ENCODE measurements at places on chromosomes 1 and 21.

DNA sequence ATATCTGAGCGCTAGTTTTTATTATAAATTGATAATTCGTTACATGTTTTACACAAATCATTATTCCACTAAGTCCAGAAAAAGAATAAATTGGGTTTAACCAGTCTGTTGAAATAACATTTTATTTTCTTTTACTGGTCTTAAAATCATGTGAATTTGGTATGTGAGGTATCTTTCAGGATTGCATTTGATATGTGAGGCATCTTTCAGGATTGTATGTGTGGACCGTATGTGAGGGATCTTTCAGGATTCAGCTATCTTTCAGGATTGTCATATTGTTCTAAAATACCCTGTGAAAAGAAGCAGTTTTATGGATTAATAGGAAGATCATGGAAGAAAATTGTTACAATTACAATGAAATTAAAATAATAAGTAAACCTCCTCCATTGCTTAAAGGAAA is 42.9 kb downstream of the USP25 start:
- no peak for DNase-seq

DNA sequence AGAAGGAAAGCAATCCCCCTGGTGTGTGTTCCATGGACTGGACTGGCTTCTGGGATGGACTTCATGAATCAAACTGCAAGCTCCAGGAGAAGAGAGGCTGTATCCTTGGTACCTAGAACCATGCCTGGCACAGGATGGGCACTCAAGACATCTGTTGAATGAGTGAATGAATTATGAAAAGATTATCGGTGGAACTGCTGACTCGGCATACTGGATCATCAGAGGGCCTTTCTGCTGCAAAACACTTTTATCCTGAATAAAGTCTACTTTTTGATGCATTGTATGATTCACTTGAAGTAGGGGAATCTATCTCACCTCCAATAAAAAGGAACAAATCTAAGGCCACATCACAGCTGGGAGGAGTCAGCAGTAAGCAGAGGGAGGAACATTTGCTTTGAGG is 42.9 kb downstream of the DDX20 start:
- DNase-seq = no peak

DNA sequence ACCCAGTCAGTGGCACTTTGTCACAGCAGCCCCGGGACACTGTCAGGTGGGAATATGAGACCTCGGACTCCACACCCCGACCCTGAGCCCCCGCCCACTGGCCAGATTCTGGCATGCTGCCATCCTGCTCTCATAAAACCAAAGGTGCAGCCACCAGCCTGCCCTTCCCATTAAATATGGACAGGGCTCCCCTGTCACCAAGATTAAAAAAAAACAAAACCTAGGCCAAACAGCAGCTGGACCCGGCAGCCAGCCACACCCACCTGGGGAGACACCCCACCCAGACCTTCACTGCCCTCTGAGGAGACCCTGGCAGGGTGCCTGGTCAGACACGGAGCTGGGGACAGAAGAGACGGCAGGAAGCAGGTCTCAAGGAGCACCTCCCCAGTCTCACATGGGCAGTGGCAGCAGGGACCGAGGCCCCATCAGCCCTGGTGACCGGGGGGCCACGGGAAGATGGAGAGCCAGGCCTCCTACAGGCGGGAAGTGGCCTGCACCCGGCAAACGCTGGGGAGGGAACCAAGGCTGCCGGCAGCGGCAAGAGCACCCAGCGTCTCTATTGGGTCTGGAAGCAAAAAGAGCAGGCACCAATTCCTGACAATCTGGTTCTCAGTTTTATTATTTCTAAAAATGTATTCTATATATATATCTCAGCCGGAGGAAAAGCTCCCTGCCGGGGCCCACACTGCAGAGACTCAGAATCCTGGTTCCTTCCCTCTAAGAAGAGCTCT is 61.9 kb downstream of the ACOT7 start:
- DNase-seq = no peak

DNA sequence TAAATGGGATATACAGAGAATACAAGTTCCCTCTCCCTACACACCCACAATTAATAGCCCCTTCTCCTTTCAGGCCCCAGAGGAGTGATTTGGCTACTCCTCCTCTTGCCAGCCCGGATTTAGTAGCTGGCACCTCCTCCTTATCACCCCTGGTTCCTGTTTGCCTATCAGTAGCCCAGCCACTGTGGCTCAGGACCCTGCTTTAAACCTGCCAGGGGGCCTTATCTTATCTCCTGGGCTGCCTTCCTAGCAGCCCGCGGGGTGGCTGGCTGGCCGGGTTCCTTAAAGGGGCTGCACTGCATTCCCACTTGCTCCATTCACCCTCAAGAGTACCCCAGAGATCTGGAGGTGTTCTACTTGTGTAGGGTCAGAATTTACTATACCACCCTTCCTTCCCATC is 70.4 kb downstream of the PLEKHA6 start:
- no peak for DNase-seq

- DNase-seq = no peak
Observed at GRCh38 chr1:168605443-168605842, 29.0 kb downstream of the XCL1 start.

- no peak for DNase-seq
Observed at GRCh38 chr1:197343663-197344273, 75.7 kb downstream of the CRB1 start.

DNA sequence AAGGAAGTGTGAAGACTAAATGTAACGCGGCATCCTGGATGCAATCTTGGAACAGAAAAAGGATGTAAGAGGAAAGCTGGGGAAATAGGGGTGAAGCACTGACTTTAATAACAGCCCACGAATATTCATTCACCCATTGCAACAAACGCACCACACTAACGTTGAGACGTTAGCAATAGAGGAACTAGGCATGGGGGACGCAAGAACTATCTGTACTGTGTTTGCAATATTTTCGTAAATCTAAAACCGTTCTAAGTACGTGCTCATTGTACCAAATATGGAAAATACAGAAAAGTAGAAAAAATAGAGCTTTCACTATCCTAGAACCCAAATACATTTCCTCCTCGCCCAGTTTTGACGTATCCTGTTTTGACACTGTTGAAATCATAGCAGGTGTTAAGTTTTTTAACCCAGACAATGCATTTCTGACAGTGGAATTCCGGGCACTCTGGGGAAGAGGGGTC is 3.9 kb downstream of the LAPTM5 start:
- no peak for DNase-seq

GRCh38 chr21:37686991-37687810 is 229.1 kb downstream of the KCNJ6 start:
- no peak for DNase-seq

- no peak for DNase-seq
Observed at GRCh38 chr1:24935615-24936484, 5.8 kb upstream of the RUNX3 start.

DNA sequence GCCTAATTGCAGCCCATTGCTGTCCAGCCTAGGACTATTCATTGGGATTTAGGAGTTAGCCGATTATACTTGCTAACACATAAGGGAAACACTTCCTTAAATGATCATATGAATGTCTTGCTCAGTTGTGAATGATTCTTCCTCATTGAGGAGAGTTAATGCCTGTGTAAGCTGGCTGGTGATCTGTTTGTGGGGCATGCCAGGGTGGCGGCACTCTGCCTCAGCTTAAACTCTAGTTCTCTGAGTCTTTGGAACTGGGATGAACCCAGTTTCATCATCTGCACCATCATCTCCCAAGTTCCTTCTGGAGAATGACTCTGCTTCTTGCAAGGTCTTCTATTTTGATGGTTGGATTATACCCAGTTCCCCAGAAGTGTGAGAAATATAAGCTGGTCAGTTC is 23.9 kb upstream of the SLAMF6 start:
- DNase-seq = no peak

GRCh38 chr1:204462229-204462561 is 32.4 kb downstream of the PIK3C2B start:
- DNase-seq = no peak

DNA sequence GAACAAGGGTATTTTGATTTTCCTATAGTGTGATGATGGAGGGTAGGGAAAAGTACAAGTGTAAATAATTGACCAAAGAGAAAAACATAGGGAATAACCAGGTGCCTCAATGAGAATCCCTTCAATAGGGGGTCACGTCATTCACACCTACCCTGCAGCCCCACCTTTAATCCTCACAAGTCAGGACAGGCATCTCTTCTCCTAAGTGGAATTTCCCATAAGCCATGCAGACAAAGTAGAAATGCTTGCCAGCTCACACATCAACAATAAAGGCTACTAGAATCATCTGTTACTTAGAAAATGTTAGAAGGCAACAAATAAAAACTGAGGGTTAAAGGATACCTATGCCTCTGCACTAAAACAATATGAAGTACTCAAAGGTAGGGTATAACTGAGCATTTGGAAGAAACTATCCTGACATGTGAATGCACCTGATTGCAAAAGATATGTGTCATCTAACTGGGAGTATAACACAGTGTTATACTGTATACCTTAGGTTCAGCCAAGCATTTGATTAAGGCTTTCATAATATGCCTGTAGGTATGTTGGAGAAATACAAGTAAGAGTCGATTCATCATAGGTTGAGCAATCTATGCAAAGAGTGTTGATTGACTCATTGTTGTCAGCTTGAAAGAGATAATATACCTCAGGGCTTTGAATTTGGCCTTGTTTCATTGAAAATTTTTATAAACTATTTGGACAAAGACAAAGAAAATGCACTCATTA is 32.4 kb upstream of the ATP1A1 start:
- peak; percentile 53 for DNase-seq

GRCh38 chr21:46023555-46023954 is 42.0 kb downstream of the COL6A1 start:
- no peak for DNase-seq

DNA sequence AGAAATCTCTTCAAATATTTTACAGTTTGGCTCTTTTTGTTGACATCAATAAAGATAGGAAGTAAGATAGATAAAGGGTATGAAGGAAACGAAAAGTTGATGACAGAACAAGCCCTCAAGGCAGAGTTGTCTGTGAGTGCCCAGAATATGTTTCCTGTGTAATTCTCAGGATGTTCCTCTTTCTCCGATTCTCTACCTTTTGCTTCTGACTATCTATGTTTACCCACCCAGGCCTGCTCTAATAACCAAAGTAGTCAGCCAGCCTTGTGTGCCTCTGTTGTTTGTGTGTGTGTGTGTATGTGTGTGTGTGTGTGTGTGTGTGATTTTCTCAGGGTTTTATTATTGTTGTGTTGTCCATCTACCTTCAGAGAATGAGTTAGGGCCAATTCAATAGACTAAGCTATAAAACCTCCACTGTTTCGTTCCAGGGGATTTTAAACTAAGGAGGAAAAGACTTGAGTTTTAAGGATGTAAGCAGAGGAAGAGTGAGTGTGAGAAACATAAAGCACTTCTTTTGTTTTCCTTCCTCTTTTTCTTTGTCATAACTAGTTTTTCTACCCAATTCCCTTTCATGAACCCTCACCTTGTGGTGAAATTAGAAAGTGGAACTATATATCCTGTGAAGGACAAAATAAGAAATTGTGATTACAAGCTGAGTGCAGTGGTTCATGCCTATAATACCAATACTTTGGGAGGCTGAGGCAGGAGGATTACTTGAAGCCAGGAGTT is 627.4 kb upstream of the NR5A2 start:
- DNase-seq = no peak

DNA sequence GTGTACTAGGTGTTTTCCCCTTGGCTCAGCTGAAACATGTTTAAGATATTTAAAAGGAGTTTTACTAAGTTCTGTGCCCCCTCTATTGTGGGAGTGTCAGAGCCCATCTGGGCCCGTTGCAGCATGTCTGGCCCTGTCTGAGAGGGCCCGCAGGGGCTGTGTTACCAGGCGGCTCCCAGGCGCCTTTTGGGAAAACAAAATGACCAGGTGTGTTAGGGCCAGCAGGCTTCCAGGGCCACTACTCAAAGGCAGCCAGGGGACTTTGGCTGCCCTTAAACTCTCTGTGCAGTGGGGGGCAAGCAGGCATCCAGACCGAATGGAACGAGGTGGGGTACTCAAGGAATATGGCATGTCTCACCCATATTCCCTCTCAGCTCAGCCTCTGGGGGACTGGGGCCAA is 111.7 kb downstream of the KCNN3 start:
- DNase-seq = no peak

GRCh38 chr1:236869911-236870310 is 74.8 kb downstream of the MTR start:
- no peak for DNase-seq

DNA sequence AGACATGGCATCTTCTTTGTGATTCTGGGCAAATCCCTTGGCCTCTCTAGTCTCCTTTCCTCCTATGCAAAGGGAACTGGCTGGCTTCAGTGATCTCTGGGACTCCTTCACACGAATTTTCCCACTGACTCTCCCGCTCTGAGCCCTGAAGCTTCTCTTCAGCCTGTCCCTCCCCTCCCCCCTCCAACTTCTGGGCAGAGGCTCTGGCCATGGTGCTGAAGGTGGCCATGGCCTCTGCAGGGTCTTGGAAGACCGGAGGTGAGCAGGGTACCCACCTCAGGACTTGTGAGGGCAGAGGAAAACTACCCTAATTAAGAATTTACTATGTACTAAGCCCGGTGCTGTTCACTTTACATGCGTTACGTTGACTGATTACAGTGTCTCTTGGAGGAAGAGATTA is 29.4 kb upstream of the POU3F1 start:
- no peak for DNase-seq

DNA sequence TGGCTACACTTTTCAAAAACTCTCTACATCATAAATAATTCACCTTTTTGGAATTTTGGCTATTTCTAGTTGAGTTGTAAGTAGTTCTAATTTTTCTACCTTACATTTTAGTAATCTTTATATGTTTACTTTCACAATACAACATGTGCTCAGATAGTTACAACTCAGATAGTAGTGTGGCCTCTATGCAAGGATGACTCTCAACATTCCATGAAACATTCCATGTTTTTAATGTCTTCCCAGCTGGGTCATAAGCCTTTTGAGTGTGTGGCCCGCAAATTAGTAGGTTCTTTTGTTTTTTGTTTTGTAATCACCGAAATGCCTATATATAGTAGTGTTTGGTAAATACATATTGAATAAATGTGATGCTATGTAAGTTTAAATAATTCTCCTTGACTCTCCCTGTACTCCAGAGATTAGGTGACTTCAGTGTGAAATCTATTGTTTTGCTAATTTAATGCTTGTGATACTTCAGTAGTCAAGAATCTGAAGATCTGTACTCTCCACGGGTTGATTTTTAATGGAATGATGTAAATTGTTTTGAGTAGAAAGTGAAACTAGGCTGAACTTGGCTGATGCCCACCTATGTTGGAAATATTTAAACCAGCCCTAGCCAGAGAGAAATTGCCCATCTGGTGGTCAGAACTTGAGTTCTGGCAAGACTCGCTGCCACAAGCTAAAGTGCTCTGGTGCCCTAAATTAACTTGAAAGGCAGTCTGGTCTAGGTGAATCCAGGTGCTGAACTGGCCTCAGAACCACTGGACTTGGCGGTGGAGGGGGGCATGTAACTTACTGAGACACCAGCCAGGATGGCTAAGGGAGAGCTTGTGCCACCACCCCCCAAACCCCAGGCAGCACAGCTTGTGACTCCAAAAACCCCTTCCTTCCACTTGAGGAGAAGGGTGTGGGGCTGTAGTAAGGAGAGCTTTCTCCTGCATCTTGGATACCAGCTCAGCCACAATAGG is 165.6 kb downstream of the USP25 start:
- peak; percentile 61 for DNase-seq

All from kidney epithelial cell (primary cell).